Stimulated activated CD4-positive, alpha-beta T cell treated with anti-CD3 and anti-CD28 coated beads, Interleukin-1b, Interleukin-23, amount 100 ng/mL, for 1 hour (primary cell): ENCODE measurements at places on chromosomes 3 and 15.

GRCh38 chr3:41088882-41089281 lies 110.4 kb upstream of the CTNNB1 start:
- no peak for DNase-seq

GRCh38 chr3:52234516-52235447 lies 4.2 kb downstream of the TWF2 start:
- DNase-seq: no peak

DNA sequence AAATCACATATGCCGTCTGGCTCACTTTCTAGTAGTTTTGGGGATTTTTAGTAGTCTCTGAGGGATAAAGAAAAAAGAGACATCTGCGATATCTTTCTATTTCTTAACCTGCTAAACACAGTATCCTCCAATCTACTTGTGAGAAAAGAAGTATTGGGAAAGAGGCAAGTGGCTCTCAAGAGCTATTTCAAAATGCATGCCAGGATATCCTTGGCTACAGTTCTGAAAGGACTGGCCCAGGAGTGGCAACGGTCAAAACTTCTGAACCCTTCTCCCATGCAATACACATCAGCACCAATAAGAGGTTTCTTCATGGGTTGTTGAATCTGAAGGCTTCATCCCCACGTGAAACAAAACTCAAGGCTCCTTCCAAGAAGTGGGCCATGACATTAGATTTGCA lies 204.0 kb upstream of the WNT5A start:
- no peak for DNase-seq

GRCh38 chr3:178341636-178342035 lies 194.6 kb upstream of the KCNMB2 start:
- DNase-seq: no peak

GRCh38 chr15:60576044-60576443 lies 97.1 kb upstream of the ICE2 start:
- DNase-seq: no peak

GRCh38 chr3:143478115-143478693 lies 358.6 kb downstream of the CHST2 start:
- DNase-seq: no peak

- DNase-seq: no peak
These were observed 25.8 kb downstream of the SIAH2 start for GRCh38 chr3:150736903-150737832.

DNA sequence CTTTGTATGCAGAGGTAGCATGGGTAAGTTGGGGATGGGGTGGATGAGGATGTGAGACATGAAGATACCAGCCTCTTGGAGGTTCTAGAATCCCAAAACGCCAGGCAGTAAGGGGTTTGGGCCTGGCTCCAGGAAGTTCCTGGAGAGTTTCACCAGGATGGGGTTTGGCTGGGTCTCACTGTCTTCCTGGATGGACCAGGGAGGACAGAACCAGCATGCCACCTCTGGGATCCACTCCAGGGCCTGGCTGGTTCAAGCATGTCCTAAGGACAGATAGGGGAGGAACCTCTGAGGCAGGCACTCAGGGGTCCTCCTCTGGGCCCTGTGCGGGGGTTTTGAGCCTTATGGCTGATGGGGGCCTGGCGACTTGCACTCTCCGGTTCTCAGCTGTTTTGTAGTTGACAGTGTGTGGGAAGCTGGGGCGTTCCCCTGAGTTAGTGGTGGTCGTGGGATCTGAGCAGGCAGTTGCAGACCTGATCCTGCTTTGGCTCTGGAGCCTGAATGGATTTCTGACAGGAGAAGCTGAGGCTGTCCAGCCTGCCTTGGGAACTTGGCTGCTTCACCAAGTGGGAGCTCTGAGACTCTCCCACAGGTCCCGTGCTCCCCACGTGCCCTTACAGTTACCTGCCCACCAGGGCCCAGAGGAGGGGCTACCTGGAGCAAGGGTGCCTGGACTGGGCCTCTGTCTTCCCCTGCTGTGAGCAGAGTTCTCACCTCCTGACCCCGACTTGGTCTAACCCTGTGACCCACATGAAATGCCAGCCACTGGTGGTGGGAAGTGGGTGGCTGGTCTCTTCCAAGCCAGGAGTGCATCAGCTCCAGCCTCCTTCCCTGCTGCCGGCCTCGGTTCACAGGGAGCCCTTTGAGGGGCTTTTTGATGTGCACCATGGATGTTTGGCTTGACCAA lies 128.4 kb downstream of the EEFSEC start:
- no peak for DNase-seq

DNA sequence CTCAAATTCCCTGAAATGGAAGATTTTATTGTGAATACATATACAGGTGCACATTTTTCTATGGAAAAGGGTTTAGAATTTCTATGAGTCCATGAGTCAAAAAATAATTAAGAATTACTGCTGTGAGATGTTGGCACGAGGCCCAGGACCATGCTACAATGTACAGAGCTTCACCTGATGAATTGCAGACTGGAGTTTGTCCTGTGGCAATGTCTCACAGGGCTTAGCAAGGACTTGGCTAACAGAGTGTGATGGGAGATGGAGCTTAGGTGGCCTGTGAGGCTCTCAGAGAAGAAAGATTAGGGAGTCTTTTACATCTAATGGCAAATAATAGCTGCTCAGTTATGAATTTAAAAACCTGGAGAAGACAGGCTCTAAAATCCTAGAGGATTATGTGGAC lies 219.5 kb upstream of the CBLB start:
- DNase-seq: no peak

DNA sequence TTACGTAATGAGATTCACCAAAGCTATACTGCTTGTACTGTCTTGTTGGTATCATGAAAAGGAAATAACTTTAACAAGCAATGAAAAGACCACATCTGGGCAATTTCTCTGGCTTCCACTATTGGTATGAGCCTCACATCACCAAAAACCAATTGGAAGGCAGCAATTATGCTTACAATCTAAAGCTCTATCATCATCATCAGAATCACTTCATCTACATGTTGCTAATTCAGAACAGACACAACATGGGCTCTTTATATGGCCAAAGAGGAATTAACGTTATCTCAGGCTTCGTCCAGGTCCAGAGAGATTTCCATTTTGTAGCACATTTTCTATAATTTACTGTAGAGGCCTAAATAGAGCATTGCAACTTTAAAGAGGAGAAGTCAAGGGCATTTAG lies 36.6 kb upstream of the SLCO3A1 start:
- no peak for DNase-seq
